ENCODE measurements at places on chromosomes 7 and 10. TPM values are rescaled to one million over a fixed set of nuclear protein-coding genes. Genes with fewer than 3 reads are reported as not detected.

Gene PPP1R3C
- 42.3 TPM for polyA plus RNA-seq

Gene ACBD7
- 0.55 TPM for polyA plus RNA-seq

Gene CC2D2B
- 0.35 TPM for polyA plus RNA-seq

Gene MOGAT3
- not detected for polyA plus RNA-seq

Gene STEAP1B
- 0.78 TPM for polyA plus RNA-seq

Gene CRTAC1
- polyA plus RNA-seq: 3.2 TPM

Gene GHRHR
- polyA plus RNA-seq: not detected

Gene WEE2
- polyA plus RNA-seq: not detected

Gene ICA1
- polyA plus RNA-seq: 4.0 TPM

Gene SAP25
- polyA plus RNA-seq: not detected

Gene PRDX3
- 159 TPM for polyA plus RNA-seq

Gene ZSCAN25
- 9.8 TPM for polyA plus RNA-seq

Gene C7orf33
- polyA plus RNA-seq: not detected

Gene SPDYE8
- 0.10 TPM for polyA plus RNA-seq

Gene KRIT1
- 32.1 TPM for polyA plus RNA-seq

Gene VPS37D
- polyA plus RNA-seq: 6.1 TPM

Gene FRMD4A
- 11.3 TPM for polyA plus RNA-seq

Gene AIFM2
- polyA plus RNA-seq: 5.7 TPM

Gene SMURF1
- 22.9 TPM for polyA plus RNA-seq

Gene ADAM22
- polyA plus RNA-seq: 1.0 TPM

Gene GPR15LG
- polyA plus RNA-seq: not detected

Gene ZNF239
- polyA plus RNA-seq: 2.3 TPM

Gene CALML3
- polyA plus RNA-seq: 0.02 TPM

Gene TRIL
- 7.4 TPM for polyA plus RNA-seq

Gene SUN3
- polyA plus RNA-seq: not detected

Gene ACADSB
- 25.3 TPM for polyA plus RNA-seq

Gene IGF2BP3
- 0.20 TPM for polyA plus RNA-seq

Gene OR2A42
- polyA plus RNA-seq: 0.17 TPM

All from ovary (tissue), 10 donors.